Left hindlimb (tissue), 1 donor: ENCODE measurements at places on chromosomes 1 and 21.

GRCh38 chr1:41698916-41699860 is 214.7 kb upstream of the EDN2 start:
- DNase-seq: peak; percentile 21

DNA sequence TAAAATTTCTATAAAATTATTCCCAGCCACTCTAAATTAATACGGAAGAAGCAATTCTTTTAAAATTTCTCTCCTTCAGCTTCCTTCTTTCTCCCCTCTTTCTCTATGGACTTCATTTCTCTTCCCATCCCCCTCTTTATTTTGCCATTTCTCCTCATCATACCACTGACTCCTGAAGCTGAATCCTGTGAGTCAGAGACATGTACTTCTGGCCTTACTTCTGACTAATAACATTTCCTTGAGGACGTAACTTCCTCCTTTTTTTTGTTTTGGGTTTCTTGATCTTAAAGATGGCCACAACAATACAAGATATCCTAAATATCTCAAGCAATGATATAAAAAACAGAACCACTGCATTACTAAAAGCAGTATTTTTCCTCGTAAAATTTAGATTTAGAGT is 63.6 kb upstream of the DENND1B start:
- DNase-seq: no peak

- DNase-seq: no peak
These were observed 8.6 kb downstream of the LMOD1 start for GRCh38 chr1:201937624-201938213.

DNA sequence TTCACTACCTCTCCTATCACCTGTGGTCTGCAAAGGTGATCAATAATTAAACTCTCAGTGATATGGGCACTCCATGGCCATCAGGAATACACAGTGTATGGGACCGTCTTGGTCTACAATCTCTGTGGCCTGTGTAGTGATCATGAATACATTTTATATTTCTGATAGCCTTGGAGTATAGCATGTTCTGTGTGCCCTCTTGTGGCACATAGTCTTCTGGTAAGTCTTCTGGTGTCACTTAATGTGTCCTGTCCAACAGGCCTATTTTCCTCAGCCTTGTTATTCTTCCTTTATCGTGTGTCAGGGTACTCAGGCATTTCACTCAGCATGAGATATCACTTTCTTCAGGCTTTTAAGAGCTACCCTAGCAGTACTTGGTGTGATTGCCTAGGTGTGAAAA is 393.6 kb downstream of the AGBL4 start:
- DNase-seq: no peak

DNA sequence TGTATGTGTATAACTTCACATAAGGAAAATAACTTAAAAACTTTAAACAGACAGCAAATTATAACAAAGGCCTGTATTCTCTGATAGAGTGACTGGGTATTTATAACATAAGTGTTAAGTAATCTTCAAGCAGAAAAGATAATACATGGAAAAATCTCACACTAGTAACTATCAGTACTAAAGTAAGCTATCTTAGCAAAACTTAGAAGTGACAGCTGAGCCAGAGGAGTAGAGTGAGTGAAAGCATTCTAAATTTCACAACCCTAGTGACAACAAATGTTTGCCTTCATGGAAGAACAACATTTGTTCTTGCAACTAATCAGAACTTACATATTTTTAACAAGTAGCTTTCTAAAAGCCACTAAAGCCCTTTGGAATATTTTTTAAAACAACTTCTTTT is 74.5 kb upstream of the B3GALT2 start:
- DNase-seq: no peak

- DNase-seq: no peak
These were observed at the start of gene GSTM1 for GRCh38 chr1:109687641-109688499. GSTM1 (plus strand) TSS chr1:109687817; CDS start chr1:109687874, 57 bp downstream.

- no peak for DNase-seq
These were observed 55.3 kb downstream of the CDC7 start for GRCh38 chr1:91555821-91556531.

DNA sequence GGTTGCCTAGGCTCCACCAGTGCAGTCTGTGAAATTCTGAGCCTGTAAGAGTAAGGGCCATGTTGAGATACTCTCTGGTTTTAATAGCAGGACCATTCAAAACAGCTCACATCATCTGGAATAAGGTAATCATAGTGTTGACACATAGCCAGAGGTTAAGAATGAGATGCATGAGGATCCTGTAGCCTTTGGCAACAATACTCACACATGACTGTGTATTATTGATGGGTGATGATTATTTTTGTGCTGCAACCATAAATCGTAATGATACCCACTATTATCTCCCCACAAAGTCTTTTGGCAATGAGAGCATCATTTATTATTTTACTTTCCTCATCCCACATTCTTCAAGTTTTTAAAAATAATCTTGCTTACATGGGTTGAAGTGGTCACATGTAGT is 35.5 kb downstream of the KCNK2 start:
- DNase-seq: no peak

- DNase-seq: no peak
These were observed 1.8 kb downstream of the TNFRSF1B start for GRCh38 chr1:12168451-12169160.

DNA sequence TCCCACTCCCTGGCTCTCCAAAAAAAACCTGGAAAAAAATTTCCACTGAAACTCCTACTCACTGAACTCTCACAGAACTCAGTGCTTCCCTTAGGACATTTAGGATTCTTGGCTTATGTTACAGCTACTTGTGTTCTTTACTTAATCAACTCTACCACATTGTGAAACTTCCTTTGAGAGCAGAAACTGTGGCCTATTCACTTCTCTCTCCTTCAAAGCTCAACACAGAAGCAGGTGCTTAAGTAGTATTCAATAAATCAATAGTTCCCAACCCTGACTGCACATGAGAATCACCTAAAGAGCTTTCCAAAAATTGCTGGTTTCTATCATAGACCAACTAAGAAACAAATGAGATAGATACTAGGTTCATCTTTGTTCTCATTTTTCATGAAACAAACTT is 67.9 kb upstream of the DMRTA2 start:
- DNase-seq: no peak

GRCh38 chr1:243325305-243325890 is 69.6 kb downstream of the SDCCAG8 start:
- DNase-seq: no peak

- DNase-seq: no peak
These were observed 31.6 kb downstream of the SOX13 start for GRCh38 chr1:204104331-204105130.

DNA sequence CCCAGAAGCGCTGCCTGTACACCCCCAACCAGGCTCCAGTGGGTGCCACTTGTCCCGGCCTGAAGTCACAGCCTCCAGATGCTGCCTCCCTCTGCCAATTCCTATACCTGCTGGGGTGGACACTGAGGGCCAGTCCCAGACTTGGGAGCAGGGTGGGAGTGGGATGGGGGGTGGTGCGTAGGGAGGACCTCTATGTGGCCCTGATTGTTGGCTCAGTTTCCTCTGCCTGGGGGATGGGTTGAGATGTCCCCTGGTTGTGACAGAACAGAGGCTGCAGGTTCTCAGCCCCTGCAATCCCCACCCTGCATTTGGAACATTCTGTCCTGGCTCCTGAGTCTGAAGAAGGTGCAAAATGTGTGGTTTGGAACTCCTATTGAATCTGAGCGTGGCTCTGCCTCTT is 27.2 kb downstream of the RAB7B start:
- DNase-seq: no peak

DNA sequence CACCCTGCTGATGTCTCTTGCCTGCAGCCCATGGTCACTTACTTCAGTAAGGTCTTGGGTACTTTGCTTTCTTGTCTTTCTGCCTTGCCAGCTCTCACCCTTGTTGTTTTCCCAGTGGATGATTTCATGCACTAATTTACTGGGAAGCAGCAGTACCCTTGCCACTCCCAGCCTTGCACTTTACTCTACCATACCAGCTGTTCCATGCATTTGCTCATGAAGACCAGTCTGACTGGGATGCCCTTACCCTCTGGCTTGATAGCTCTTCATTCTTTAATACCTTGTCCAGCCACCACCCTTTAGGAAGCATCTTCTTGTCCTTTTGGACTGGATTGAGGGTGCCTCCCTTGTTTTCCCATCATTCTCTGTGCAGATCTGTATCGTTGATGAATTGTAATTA is 28.3 kb downstream of the CDC14A start:
- no peak for DNase-seq

- no peak for DNase-seq
These were observed 7.3 kb downstream of the HENMT1 start for GRCh38 chr1:108653431-108654105.

DNA sequence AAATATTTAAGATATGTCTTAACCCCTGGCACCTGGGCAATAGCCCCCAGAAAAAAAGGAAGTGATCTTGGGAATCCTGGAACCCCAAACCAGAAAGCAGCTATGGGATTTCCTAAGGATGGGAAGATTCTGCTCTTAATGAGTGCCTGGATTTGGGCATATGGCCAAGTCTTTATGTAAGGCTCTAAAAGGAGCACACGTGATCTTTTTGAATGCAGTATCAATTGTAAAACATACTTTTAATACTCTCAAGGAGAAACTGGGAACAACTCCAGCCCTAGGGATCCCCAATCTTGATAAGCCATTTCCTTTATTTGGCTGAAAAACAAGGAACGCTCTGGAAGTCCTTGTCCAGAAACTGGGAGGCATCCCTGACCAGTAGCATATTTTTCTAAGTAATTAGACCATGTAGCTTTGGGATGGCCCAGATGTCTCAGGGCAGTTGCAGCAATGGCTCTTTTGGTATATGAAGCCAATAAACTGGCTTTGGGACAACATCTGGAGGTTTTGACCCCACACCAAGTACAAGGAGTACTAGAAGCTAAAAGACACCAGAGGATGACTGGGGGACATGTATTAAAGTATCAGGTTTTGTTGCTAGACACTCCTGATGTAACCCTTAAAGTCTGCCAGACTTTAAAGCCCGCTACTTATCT is 80.9 kb upstream of the KIAA0040 start:
- DNase-seq: no peak

DNA sequence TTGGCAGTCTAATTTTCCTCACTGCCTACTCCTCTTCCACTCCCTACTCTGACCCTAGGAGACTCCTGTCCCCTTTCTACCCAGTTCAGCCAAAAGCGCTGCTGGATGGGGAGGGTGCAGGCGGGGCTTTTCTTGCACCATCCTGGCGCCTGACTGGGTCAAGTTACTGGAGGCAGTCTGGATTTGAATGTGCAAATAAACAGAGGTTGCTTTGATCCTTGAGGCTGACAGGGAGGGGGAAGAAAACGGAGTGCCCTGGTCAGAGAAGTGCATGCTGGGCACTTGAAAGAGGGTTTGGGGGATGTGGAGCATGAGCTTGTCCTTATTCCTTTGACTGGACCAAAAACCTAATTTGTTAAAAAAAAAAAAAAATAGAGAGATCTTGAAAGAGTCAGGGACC is 76.8 kb upstream of the SOX13 start:
- no peak for DNase-seq

DNA sequence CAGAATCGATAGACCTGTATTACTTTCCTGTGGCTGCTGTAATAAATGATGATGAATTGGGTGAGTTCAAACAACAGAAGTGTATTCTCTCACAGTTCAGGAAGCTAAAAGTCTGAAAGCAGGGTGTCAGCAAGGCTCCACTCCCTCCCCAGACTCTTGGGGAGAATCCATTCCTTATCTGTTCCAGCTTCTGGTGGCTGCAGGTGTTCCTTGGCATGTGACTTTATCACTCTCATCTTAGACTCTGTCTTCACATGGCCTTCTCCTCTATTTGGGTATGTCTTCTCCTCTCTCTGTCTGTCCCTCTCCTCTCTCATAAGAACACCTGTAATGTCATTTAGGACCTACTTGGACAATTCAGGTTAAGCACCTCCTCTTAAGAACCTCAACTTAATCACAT is 44.1 kb upstream of the SLC2A1 start:
- DNase-seq: no peak

- DNase-seq: no peak
These were observed 23.9 kb upstream of the LSM10 start for GRCh38 chr1:36421649-36422048.

DNA sequence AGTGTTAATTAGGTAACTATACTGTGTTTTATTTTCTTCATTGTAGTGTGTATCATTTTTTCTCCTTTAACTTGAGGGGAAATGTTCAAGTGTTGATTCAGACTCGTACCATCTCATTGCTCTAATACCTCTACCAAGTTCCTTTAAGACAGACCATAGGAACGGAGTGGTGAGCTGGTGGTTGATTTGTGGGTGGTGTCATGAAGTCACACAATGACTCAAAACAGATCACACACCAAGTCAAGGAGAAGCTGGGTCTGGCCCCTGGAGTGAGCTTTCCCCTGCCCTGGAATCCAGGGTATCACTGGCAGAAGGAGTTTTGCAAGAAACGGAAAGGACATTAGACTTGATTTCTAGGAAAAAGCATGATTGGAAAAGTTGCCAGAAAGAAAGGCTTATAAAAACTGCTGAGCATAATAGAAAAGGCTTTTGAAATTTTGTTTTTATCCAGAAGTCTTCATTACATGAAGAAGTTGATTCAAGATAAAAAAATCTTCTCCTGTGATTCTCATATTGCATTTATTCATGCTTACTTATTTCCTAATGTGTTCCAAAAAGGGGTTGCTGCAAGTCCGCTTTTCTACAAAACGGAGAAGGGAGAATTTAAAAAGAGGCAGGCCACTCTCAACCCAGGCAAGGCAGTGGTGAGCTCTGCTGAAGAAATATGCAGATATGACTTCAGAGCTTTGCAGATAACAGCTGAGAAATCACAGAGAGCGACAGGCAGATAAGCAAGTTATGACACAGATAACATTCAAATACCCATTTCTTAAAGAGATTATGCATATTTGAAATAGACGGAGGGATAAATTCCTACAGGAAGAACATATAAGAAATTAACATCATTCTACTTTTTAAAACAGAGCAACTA is 79.7 kb downstream of the TBX19 start:
- no peak for DNase-seq

DNA sequence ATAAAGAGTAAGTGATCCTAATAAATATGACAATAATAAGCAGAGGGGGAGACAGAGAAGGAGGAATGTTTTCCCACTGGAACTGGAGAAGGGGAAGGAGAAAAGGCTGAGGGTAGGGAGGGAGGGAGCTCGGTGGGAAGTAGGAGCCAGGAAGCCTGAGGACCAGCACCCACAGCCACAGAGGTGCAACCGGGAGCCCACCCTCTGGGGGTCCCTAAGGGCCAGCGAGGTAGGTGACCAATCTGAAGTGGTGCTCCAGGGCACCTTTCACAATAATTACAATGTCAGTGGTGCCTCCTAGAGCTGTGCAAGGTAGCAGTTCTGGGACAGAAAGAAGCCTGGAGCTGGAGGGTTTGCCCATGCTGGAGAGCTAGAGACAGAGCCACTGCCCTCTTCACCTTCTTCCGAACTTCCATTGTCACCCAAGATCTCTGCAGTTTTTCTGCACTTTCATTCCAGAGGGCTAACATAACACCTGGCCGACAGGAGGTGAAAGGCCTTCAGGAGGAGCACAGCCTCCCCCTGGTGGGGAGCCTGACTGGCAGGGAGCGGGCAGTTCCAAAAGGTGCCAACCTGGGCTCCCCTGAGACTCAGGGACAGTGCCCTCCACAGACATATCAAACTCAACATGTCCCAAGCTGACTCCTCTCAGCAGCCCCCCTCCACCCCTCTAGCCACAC is 4.1 kb upstream of the AHCYL1 start:
- no peak for DNase-seq
